ENCODE measurements at places on chromosomes 5 and 9.

DNA sequence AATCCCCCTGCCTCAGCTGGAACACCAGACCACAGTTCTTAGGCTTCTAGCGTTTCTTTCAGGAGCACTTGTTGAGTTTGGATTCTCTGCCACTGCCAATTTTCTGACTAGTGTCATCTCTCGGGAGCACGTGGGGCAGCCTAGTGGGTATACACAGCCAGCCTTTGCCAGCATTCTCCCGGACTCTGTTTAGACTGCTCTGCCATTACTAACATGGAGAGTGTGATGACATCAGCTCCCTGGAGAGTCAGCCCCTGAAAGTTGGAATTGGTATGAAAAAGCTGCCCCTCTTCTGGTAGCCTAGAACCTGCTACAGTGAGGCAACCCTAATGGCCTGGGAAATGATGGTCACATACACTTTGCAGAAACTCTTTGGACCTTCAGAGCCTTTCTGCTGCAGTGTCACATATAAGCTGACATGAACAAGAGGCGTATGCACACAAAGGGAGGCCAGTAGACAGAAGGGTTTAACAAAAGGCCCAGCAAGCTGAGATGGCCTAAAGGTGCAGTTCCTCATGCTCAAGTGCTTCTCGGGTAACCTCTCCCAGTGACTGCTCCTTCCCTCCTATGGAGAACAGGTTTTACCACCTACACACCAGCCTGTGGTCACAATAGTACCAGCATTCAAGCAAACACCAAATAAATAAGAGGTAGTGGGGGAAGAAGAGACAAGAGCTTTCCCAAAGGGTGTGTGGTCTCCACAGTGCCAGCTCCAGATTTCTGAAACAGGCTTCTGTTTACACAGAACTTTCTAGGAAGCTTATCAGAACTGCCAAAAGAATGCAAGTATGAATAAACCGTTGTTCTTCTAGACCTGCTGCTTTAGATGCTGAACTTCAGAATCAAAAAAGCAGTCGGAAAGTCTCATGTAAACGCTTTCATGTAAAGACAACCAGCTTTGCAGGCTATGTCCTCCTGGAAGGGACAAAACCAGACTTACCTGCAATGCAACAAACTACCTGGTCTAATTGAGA, 16.5 kb downstream of the SPACA9 start:
- DNase-seq: no peak

DNA sequence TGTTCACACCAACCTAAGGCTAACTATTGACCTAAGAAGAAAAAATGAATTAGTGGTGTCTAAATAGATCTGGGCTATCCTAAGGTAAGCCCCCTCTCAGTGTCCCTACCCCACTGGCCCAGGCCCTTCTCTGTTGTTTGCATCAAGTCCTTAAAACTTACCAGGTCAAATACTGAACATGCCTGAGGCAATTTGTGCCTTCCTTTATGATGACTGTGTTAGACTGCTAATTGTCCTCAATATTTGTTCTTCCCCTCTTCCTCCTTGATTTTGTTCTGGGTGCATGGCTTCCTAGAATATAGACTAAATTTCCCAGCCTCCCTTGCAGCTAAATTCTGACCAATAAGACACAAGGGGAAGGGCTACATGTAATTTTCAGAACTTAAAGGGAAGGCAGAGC, 199.9 kb downstream of the ADAMTS12 start:
- peak; percentile 62 for DNase-seq

DNA sequence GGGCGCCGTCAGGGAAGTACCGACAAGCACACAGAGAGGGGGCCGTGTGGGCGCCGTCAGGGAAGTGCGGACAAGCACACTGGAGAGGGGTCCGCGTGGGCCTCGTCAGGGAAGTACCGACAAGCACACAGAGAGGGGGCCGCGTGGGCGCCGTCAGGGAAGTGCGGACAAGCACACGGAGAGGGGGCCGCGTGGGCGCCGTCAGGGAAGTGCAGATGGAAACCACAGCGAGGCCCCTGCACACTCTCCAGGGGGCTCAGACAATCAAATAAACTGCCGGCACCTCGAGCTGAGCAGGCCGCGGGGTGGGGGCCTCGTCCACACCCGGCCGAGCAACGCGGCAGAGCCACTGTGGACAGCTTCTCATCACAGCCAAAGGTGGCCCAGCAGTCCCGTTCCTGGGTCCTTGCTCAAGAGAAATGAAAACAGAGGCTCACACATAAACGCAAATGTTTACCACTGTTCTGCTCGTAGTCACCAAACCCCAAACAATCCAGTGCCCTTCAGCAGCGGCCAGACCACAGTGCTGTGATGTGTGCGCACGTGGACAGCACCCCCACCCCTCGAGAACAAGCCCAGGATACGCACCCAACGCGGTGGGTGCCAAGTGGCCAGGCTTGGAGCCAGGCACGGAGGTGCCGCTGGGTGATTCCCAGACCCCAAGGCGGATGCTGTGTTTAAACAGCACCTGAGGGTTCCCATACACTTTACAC, 24.7 kb downstream of the TPPP start:
- DNase-seq: no peak

GRCh38 chr5:82509762-82510161, 231.6 kb upstream of the RPS23 start:
- DNase-seq: no peak

DNA sequence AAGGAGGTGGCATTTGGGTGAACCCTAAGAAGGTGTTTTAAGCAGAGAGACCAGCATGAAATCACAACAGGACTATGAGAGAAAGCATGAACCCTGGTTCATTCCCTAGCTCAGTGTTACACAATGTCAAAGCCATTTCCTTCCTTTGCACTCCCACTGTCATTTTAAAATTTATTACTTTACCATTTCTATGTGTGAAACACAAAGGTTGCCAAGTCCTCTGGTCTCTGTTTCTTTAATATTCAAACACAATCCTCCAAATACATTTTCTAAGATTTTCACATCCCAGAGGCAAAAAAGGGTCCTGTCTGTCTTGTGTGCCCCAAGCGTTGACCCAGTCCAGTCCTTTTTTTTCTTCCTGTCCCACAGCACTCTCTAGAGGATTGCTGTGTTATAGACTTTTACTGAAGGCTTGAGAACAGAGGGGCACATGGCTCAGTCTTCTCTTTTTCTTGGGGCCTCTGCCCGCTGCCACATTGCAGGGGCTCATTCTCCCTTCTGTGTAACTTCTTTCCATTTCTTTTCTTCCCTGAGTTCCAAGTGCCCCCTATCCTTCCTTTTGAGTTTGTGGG, 78.6 kb upstream of the SLC28A3 start:
- DNase-seq: no peak

- DNase-seq: peak; percentile 76
Measured at GRCh38 chr9:23683611-23684061, 142.4 kb downstream of the ELAVL2 start.

DNA sequence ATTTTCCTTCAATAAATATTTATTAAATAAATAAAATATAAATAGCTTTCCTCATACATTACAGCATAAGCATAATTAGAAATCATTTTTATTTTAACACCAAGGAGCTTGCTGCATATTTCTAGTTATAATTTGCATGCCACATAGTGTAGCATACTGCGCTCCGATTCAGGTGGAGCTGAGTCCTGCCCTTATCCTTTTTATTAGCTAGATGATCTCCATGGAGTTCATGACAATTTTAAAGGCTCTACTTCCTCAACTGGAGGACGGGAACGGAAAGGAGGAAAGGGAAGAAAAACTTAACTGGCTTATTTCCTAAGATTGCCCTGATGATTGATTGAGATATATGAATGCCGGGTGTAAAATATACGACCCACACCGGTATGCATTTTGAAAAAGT, 385.2 kb downstream of the PLK2 start:
- no peak for DNase-seq

- DNase-seq: peak; percentile 34
Measured at GRCh38 chr5:10489810-10490426, 48.2 kb downstream of the ROPN1L start.

- no peak for DNase-seq
Measured at GRCh38 chr9:81237565-81238231, 451.6 kb downstream of the TLE1 start.

- no peak for DNase-seq
Measured at GRCh38 chr9:14749741-14750211, 27.2 kb upstream of the CER1 start.

- DNase-seq: no peak
Measured at GRCh38 chr9:92976431-92976830, 29.1 kb downstream of the FGD3 start.

Measured in fibroblast of skin of right biceps (primary cell).